ENCODE measurements at places on chromosomes 2 and 18.

DNA sequence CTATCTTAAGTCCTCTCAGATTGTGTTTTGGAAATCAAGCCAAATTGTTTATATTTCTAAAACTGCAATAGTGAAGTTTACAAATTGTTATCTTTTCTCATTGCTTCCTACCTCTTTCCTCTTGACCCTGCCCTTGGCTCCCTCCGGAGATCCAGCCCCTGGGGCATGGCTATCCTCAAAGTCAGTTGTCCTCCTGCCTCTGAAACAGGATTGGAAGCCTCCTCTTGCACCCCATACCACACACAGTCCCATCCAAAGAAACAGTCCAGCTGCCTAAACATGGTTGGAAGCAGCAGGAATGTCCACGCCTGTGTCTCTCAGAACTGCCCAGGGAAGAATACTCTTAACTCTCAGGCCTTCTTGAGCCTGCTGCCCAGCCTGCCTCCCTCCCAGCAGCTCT, 30.1 kb upstream of the COL6A3 start:
- DNase-seq: no peak

DNA sequence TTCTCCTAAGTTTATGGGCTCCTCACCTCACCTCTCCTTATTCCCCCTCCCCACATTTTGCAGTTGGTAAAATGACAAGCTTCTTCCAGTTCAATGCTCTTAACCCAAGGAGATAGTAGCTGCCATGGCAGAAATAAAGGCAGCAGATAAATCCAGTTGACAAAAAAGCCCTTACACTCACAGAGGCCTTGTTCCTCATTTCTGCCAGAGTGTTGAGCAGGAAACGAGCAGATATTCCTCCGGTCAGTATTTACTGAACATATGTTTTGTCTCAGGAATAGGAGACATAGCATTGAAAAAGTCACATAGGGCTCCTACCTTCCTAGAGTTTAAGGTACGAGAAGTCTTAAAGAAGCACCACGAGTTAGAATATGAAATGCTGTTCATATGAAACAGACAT, 493.7 kb upstream of the TNP1 start:
- DNase-seq: no peak

GRCh38 chr2:196249171-196249570, 77.8 kb upstream of the STK17B start:
- DNase-seq: no peak

- peak; percentile 9 for DNase-seq
Measured at GRCh38 chr2:120861576-120862191, 126.0 kb downstream of the GLI2 start.

GRCh38 chr2:25380586-25381375, 39.1 kb upstream of the DNMT3A start:
- no peak for DNase-seq

DNA sequence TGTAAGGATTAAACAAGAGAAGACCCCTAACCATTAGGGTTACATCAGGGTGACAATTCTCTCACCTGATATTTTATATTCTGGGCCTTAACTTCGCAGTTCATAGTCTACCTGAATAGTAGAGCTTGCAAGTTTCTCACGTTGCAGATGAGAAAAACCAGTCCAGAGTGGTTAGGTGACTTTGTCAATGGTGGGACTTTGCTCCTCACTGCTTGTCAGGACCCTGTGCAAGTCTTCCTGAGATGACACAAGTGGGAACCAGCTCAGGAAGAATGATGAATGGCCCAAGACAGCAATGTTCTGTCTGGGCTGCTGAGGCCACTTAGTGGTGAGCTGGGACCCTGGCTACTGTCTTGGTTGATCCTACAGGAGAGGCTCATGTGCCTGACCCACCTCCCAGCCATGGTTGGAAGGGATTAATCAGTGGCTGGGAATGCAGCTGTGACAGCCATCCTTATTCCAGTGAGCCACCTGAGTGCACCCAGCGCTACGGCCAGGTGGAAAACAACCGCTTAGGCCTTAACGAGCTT, 16.9 kb downstream of the LGALSL start:
- DNase-seq: no peak

DNA sequence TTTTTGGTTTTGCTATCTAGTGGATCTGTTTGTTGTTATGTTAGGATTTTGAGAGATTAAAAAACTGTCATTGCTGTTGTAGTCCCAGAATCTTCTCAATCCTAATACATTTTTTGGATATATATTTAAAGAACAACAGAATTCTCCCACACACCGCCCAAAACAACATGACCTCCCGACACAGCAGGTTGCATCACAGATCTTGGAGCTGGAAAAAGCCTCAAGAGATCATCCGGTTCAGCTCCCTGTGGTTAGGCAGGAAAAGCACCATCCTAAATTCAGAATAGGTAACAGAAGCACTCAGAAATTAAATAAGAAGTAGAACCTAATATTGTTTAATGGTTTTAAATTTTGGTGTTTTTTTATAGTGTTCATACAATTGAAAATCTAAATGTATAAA, 251.4 kb upstream of the STON1 start:
- no peak for DNase-seq

- no peak for DNase-seq
Measured at GRCh38 chr2:71292159-71292558, 39.4 kb upstream of the ZNF638 start.

DNA sequence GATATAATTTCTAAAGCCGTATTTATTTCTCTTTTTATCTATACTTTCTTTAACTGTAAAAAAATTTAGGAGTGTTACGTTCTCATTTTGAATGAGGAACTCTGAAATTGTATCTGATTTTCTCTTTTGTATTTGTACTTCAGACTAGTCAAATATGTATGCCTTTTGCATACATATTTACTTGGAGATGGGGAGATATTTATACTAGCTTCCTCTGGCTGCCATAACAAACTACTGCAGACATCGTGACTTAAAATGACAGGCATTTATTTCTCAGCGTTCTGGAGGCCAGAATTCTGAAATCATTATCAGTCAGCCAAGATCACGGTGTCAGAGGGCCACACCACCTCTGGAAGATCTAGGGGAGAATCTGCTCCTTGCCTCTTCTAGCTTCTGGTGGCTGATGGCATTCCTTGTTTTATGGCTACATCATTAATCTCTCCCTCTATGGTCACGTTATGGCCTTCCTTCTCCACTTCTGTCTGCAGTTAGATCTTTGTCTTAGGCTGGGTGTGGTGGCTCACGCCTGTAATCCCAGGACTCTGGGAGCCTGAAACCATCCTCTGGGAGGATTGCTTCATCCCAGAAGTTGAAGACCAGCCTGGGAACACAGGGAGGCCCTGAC, 8.2 kb downstream of the LCLAT1 start:
- DNase-seq: no peak

DNA sequence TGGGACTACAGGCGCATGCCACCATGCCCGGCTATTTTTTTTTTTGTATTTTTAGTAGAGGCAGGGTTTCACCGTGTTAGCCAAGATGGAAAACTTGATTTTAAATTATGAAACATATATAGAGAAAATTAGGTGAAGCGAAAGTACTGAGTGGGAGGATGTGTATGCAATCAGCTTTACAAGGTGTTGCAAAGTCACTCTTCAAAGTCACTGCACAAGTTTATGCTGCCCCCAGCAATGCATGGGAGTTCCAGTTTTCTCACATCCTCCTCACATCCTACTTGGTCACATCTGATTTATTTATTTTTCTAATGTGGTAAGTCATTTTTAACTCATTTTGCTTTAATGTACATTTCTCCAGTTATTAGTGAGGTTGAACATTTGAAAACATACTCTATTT, 49.2 kb upstream of the CHN1 start:
- DNase-seq: no peak

- DNase-seq: no peak
Measured at GRCh38 chr2:69077252-69077950, 64.4 kb downstream of the ANTXR1 start.

DNA sequence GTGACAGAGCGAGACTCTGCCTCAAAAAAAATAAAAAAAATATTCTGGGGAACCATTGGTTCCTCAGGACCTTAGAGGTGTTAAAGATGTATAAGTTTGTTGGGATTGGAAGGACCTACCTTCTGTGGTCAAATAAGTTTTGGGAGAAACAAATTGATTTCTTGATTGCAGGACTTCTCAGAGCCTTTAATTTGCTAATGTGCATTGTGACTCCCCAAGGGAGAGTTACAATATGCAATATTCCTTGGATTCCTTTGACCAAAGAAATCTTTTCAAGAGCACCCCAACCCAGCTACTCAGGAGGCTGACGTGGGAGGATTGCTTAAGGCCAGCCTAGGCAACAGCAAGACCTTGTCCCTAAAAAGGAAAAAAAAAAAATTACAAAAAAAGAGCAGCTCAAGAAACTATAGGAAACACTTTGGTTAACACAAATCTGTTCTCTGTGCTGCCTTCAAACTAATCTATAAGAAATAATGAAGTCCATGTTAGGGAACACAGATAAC, 6.5 kb downstream of the NAGK start:
- DNase-seq: no peak

DNA sequence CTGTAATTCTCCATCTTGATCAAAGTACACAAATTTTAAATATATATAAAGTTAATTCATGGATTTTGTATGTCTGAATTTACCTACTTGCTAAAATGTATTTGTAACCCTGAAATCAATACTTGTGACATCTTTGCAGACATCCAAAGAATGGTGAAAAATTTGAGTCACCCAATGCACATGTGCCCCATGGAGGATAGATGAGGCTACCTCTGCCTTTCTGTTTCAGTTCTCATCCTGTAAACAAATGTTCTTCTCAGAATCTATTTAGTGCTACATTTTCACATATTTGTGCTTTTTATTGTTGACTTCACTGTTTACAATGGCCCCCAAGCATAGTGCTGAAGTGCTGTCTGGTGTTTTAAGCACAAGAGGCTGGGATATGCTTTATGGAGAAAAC, 171.5 kb downstream of the LRATD1 start:
- no peak for DNase-seq

GRCh38 chr18:79914614-79915160, 36.8 kb downstream of the SLC66A2 start:
- DNase-seq: no peak

DNA sequence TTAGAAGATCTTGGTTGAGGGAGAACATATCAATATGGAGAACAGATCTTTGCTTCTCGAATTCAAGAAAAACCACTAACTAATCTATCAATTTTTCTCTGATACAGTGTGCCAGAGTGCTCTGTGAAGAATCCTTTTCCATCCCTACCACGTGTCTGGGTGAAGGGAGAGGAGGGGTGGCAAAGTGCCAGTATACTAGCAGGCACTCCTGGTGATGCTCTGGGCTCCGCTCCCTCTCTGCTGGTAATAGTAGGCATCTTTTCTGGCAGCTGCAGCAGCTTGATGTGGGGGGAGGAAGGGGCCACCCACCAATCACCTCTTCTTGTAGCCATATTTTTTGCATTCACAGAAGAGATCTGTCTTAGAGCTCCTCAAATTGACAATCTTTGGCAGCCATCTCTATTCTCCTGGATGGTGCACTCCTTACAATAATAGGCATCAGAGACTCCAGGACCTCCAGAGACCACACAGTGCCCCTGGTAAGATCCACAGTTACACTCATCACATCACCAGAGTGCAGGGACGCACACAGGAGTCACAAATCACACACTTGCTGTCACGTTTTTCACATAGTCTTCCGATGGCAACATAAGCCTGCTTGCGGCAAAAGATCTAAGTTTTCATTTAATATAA, 15.7 kb downstream of the STK39 start:
- no peak for DNase-seq

DNA sequence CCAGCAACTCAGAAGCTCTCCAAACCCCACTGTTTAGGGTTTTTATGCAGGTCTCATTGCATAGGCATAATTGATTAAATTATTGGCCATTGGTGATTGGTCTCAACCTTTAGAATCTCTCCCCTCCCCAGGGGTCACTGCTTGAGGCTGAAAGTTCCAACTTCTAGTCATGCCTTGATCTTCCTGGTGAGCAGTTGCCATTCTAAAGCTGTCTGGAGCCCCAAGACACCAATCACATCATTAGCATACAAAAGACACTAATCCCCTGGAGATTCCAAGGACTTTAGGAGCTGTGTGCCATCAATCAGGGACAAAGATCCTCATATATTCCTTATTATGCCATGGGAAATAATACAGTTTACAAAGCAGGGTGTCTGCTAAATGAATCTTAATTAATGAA, 863.4 kb upstream of the KLHL29 start:
- DNase-seq: no peak

DNA sequence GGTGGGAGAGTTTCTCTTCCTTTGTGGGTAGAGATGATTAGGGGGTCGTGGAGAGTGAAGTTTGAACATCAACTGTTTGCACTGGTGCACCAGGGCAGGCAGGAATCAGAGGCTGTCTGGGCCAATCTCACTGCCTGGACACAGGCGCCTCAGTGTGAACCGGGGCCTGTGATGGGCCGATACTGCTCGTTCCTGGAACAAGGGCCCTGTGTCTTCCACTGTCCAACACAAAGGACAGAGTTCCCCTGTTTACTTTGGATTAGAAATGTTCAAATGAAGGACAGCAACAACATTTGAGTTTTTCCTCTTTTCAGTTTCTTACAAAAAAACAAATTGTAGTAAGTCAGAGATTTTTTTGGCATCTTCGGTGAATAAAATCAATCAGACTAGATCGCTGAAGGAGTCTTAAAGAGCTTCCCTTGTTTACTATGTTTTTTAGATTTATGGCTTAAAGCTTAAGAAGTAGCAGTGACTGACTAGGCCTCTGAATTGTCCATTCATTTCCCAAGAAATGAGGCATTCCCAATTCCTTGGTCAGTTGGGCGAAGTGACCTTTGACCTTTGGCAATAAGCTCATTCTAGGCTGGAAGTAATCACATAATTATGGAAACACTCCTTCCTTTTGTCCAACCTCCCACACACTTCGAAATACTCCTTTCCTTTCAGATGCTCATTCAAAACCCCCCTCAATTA, 11.6 kb upstream of the TGFA start:
- DNase-seq: no peak

DNA sequence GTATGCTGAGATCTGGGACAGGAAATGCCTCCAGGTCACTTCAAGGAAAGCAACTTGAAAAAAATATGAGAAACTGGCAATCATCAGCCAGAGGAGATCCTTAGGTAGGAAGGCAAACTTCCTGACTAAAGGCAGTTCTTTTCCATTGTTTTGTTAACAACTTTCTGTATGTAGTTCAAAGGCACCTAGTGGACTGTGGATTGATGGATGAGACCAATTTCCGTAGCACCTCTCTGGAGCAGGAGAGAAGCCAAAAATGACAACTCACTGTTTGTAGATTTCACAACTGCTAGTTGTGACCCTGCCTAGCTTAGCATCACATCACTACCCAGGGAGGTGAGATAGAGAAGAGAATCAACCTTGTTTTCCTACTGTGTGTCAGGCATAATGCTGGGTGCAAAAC, 21.8 kb upstream of the NOSTRIN start:
- no peak for DNase-seq

GRCh38 chr18:64287926-64288325, 139.0 kb upstream of the LINC00305 start:
- no peak for DNase-seq

- no peak for DNase-seq
Measured at GRCh38 chr2:71299507-71299906, 32.1 kb upstream of the ZNF638 start.

DNA sequence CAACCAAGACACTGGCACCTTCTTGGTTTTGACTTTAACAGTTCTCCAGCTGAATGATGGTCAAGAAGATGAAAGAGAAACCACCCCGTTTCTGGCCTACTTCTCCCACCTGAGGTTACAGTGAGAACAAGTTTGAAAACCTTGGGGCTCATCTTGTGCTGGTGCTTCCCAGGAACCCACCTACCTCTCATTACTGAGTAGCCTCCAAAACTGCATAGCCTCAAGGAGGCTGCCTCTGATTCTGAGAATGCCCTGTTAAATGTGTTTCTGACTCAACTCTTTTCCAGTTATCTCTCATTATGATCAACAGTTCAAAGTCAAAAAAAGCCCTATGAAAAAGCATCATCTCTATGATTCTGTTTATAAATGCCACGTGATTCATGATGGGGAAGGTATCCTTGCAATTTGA, 121.9 kb downstream of the CACNB4 start:
- DNase-seq: no peak

Measured in RWPE2 (cell line).